Activated CD4-positive, CD25-positive, alpha-beta regulatory T cell treated with anti-CD3 and anti-CD28 coated beads, Interleukin-2, amount 50 U/mL, for 72 hours (primary cell): ENCODE measurements at places on chromosomes 16 and 17.
A peak's percentile ranks its signal among the peaks of the same experiment; 100 is the strongest.

GRCh38 chr17:50833510-50834428 is 1.6 kb upstream of the WFIKKN2 start:
- DNase-seq: peak; percentile 21

DNA sequence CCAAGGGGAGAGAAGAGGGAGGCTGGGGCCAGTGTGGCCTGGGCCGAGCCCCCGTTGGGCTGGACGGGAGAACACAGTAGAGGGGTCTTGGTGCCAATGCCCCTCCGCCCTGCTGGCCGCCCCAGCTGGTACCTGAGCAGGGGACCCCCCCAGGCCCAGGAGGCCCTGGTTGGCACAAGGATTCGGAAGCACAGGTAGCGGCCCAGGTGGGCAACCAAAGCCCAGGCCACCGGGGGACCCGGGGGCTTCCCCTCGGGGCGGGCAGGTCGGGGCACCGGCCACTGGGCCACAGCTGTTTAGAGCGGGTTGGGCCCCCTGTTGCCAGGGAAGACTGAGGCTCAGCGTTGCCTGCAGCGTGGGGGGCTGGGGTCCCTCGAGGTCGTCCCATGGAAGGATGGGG is 28.2 kb upstream of the C1QTNF8 start:
- no peak for DNase-seq

GRCh38 chr17:45361451-45361850 is 44.6 kb upstream of the MAP3K14 start:
- DNase-seq: no peak

GRCh38 chr17:74737299-74738050 is 419 bp downstream of the RAB37 start:
- DNase-seq: no peak

DNA sequence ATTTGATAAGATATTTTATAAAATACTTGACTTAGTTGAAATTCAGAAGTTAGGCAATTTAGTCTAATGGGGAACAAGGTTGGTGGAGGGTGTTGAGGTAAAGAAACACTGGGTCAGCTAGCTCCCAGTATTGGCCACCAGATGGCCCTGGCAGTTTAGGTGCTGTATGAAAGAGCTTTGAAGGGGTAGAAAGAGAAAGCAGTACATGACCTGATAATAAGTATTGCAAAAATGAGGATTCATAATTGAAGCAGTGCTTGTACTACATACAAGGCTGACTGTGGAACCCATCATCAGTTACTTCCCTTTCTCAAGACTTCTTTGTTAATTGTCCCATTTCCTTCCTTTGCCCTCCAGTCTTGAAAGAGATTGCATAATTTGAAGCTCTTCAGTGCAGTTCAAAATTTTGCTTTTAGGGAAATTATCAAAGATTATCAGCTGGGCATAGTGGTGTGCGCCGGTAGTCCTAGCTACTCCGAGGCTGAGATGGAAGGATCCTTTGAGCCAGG is 29.4 kb downstream of the TANC2 start:
- no peak for DNase-seq

- no peak for DNase-seq
These were observed 57.9 kb upstream of the BCO1 start for GRCh38 chr16:81180578-81180977.

GRCh38 chr16:84654238-84654637 is 5.9 kb downstream of the KLHL36 start:
- no peak for DNase-seq

GRCh38 chr17:36198831-36199465 is 2.4 kb upstream of the CCL3L1 start:
- DNase-seq: no peak

GRCh38 chr17:42525221-42525620 is 10.8 kb upstream of the NAGLU start:
- no peak for DNase-seq

DNA sequence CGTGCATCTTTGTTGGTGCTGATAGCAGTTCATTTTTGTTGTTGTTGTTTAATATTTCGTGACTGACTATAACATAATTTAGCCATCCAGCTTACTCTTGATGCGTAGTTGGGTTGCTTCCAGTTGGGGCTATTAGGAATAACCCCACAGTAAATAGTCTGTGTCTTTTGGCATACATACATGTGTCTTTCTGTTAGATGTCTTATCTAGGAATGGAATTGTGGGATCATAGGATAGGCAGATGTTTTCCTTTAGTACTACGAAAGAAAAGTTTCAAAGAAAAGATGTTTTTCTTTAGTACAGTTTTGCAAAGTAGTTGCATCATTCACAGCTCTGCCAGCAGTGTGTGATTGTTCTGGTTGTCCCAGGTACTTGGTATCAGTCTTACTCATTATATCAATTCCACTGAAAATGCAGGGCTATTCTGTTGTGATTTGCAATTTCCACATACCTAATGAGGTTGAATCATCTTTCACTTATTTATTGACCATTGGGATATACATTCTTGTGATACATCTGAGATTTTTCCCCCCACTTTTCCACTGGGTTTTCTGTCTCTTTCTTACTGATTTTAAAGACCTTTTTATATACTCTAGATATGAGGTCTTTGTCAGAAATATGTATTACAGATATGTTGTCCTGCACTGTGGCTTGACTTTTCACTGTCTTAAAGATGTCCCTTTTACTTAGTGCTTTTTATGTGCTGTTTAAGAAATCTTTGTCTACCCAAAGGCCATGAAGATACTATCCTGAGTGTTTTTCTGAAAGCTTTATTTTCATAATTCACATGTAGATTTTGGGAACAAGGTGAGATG is 173.3 kb downstream of the MRTFB start:
- DNase-seq: no peak

GRCh38 chr17:39405436-39405835 is 4.0 kb upstream of the FBXL20 start:
- DNase-seq: no peak

GRCh38 chr17:76063875-76064546 is 8.3 kb downstream of the SRP68 start:
- DNase-seq: no peak

- DNase-seq: no peak
These were observed 48.0 kb upstream of the NDRG4 start for GRCh38 chr16:58451945-58452401.

DNA sequence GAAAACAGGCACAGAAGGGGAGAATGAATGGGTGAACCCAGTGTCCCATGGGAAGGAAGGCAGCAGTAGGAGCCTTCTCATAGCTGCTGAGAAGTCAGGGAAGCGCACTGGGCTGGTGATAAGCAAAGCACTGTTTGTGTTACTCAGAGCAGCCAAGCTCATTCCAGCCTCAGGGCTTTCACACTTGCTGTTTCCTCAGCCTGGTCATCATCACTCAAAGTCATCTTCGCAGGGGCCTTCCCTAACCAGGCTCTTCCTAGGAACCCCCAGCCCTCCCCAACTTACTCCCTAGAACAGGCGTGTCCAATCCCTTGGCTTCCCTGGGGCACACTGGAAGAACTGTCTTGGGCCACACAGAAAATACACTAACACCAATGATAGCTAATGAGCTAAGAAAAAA is 32.1 kb upstream of the LONP2 start:
- no peak for DNase-seq

DNA sequence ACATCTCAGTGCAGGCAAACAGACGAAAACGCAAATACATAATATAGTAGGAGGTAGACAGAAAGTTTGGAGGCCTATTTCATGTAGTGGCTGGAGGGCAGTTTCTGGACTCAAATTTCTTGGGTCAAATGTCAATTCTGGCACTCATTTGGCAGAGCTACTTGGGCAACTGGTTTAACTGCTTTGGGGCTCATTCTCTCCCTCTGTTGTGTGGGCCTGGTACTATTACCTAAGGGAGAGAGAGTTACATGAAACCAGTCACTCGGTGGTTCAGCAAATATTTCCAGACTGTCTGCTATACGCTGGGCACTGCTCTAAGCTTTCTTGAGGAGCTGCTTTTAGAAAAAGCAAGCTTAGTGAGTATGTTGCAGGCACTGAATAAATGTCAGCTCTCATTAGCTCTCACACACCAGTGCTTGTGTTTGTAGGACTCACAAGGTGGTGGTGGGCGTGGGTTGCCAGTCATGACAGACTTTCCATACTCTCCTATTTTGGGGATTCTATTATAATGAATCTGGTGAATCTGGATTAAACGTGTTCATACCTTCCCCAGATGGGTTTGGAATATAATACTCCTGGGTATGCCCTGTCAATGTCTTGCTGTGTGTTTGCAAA is 1.8 kb upstream of the SHISA9 start:
- no peak for DNase-seq

DNA sequence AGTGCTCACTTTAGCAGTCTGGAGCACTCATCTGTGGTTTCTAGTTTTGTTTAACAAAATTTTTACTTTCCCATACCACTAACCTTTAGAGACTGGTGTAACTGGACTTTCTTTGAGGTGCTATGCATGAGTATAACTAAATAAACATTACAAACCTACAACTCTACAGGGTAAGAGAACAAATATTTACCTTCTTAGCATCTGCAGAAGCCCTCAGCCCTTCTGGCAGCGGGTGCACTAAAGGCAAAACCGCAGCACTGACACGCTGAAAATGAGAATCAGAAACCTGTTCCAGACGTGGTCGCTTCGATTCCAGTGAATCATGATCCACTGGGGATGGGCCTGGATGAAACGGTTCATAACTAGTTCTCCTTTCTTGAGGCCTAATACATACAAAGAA is 43.7 kb downstream of the NCOR1 start:
- no peak for DNase-seq

DNA sequence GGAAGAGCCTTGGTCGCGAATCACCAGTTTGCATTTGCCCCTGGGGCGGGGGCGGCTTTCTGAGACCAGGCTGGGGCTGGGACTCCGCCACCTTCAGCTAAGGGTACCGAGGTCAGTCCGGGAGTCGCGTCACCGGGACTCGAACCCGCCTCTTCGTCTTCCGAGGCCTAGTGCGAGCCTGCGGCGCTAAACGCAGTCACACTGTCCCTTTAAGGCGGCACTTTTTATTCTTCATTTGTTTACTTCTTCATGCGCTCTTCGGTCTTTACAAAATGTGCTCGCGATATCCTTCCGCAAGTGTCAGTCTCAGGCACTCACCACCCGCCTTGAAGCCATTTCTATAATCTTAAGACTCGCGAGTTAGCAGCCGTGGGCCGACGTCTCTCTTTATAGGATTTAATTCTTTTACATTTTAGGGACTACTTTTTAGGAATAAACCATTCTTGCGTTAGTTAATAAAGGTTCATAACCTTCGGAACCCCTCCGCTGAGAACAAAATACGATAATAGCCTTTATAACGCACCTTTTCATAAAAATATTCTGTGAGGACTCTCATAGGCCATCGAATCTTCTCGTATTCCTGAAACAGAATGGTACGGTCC is 593 bp upstream of the HEXIM1 start:
- peak; percentile 75 for DNase-seq

DNA sequence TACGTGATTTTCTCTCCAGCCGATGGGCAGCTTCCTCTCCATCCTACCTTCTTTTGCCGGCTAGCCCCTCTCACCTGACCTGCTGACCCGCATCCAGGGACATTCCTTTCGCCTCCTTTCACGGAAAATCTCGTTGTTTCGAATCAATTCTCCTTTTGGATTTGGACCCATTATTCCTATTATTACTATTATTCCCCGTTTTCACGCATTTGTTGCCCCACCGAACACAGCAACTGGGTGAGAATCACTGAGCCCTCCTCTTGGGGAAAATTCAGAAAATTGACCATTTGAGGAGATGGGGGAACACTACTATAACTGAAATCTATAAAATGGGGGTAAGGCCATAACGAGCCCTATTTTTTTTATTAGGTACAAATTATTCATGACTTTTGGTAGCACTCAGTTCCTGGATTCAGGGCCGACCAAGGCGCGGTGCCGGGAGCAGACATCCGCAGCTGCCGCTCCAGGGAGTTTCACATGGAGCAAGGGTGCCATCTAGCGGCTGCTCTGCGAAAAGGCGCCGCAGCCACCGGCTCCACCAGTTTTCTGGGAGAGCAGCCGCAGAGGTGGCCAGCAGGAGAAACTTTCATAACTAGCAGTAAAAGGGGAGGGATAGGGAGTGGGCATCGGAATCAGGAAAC is 3.3 kb upstream of the HOXB8 start:
- peak; percentile 84 for DNase-seq

- DNase-seq: no peak
These were observed 45.0 kb upstream of the CLEC3A start for GRCh38 chr16:77977339-77977738.

DNA sequence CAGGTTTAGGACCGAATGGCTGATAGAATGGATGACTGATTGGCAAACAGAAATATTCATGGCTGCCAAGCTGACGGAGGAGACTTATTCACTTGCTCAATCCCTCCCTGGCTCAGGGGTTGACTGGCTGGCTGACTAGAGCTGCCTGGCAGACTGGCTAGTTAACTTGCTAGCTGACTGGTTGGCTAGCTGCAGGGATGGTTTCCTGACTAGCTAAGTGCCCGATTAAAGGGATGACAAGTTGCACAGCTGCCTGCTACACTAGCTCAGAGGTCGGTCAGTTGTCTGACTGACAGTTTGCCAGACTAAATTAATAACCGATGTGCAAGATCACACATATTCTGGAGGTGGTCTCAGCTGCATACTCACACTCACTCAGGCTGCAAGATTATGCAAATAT is 1208.4 kb upstream of the CDH8 start:
- no peak for DNase-seq

DNA sequence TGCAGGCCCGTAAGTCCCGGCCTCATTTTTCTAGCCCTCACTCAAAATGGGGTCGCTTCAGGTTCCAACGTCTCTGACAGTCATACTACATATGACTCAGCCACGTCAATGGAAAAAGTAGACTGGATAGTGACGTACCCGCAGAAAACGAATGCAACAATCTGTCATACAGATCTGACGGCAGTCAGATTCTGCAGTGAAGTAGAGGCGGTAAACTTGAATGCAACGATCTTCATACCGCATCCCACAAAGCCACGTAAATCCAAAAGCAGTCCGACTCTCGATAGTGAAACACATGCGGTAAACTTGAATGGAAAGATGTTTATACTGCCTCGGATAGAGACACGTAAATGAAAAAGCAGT is 38.4 kb upstream of the ARL4D start:
- peak; percentile 41 for DNase-seq

DNA sequence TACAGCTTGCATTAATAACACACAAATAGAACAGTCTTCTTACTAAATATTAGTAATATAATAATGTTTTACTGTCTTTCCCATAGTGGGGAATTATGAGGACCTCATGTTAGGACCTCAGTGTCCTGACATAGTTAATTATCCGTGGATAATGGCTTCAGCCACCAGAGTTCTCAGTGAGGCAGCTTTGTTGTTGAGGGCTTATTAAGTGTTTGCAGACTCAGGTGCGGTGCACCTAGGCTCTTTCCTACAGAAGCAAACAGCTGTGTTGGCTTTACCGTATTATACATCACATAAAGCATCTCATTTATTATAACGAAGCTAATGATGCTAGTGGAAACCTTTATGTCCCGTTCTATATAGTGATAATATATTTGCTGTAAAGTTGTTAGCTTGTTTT is 246.7 kb downstream of the FTO start:
- DNase-seq: no peak

DNA sequence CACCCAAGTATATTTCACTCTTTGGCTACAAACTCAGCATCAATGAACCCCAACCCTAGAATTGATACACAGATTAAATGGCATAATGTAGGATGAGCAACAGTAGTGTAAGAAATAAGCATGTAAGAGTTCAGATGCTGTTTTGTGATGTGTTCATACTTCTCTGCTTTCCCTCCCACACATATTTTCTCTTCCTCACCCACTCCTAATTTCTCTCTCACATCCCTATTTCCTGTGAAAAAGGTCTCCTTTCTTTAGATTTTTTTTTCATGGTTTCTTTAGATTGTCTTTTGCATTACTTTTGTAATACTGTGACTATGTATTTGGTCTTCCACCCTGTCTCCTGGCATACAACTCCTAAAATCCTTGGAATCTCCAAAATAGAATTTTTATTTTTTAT is 21.7 kb downstream of the CREBBP start:
- no peak for DNase-seq

- peak; percentile 29 for DNase-seq
These were observed 28.4 kb upstream of the TMC5 start for GRCh38 chr16:19389246-19389645.
